ENCODE measurements at places on chromosomes 7 and 10. TPM values are rescaled to one million over a fixed set of nuclear protein-coding genes. Genes with fewer than 3 reads are reported as not detected.
A peak's percentile ranks its signal among the peaks of the same experiment; 100 is the strongest.

Gene CTBP2
- total RNA-seq = 0.97 TPM

DNA sequence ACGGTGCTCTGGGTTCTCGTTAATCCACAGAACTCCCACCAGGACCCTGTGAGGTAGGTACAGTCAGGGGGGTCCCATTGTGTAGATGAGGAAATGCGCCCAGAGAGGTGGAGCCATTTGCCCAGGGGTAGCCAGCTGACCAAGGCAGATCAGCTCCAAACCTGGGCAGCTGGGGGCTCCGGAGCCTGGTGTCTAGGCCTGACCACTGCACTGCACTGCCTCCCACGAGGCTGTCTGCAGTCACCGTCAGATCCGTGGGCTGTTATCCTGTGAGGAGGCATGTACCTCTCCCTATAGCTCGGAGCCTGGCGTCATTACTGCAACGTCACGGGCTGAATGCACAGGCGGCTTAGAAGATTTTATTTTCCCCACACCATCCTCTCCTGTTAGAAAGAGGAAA, 411.8 kb upstream of the FOXK1 start:
- no peaks in the 10 kb centered on the region for H3K36me3 ChIP-seq
- H3K4me1 ChIP-seq = no peaks in the 10 kb centered on the region
- H3K27ac ChIP-seq = no peak overlapping the region
- no peaks in the 10 kb centered on the region for H3K27me3 ChIP-seq
- H3K4me3 ChIP-seq = no peak overlapping the region

DNA sequence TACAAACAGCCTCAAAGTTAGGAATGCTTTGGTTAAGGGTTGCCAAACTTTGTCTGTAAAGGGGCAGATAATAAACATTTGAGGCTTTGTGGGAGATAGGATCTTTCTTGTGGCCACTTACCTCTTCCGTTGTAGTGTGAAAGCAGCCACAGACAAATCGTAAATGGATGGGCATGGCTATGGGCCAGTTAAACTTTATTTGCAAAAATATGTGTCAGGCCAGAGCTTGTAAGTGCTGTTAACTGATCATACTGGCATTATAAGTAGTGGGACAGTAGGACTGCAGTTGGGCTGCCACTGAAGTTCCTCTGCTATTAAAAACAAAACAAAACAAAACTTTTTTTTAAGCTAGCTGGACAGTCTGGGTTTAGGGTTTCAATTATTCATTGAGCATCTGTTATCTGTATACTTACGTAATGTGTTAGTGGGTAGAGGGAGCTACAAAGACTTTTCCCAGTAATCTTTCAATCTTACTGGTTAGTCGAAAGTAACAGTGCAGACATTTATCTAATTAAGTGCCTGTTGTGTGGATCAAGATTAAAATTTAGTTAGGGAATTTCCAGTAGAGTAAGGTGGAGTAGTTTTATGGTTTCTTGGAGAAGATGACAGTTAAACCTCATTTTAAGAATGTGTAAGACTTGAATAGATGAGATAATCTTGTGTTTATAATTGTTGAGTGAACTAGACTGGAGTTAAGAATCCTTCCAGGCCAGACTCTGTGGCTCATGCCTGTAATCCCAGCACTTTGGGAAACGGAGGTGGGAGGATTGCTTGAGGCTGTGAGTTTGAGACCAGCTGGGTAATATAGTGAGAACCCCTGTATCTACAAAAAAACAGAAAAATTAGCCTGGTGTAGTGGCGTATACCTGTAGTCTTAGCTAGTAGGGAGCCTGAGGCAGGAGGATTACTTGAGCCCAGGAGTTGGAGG, 100.1 kb downstream of the BTRC start:
- no peaks in the 10 kb centered on the region for H3K27me3 ChIP-seq
- no peak overlapping the region for H3K4me3 ChIP-seq
- H3K27ac ChIP-seq = no peak overlapping the region
- peaks cover 33% of the 10 kb centered on the region for H3K4me1 ChIP-seq
- no peaks in the 10 kb centered on the region for H3K36me3 ChIP-seq

Gene ICA1
- 1.2 TPM for total RNA-seq

DNA sequence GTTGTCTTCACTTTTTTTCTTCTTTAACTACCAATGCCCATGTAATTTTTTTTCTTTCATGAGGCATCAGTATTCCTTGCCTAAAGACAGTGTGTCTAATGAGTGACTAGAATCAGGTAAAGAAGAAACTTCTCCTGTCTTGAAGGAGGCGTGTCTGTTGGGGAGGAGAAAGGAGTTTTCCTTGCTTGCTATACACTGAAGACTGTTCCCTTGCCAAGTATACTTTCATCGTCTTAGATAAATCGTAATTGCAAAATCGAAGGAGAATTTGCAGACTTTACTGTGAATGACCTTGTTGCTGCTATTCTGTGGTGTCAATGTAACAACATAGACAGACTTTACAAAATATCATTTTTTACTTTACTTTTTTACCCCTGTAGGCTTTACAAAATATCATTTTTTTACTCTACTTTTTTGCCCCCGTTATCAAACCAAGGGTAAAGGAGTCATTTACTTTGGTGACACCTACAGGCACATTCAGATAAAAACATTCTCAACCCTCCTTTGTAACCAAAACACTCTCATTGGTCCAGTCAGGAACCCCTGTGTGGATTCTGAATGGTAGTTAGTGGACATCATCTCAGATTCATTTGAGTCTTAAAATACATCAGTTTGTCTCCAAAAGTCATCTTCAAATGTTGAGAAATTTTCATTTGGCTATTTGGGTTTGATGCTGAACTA, 232.4 kb downstream of the AHR start:
- H3K27me3 ChIP-seq = no peaks in the 10 kb centered on the region
- H3K4me3 ChIP-seq = no peak overlapping the region
- no peaks in the 10 kb centered on the region for H3K36me3 ChIP-seq
- no peaks in the 10 kb centered on the region for H3K4me1 ChIP-seq

Gene PILRA
- 5.8 TPM for total RNA-seq

DNA sequence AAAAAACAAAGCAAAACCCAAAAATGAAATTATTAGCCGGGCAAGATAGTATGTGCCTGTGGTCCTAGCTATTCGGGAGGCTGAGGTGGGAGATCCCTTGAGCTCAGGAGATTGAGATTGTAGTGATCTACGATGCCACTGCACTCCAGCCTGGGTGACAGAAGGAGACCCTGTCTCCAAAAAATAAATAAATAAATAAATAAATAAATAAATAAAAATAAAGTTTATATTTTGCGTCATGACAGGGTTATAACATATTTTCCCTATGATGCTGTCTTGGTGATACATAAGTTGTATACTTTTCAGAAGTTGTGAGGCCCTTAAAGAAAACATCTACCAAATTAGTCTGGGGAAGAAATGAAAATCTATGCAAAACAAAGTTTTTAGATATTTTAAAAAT, 94.5 kb upstream of the MKLN1 start:
- DNase-seq = no peak
- H3K4me3 ChIP-seq = no peak overlapping the region
- H3K4me1 ChIP-seq = peaks cover 42% of the 10 kb centered on the region
- H3K27ac ChIP-seq = no peak overlapping the region
- H3K36me3 ChIP-seq = no peaks in the 10 kb centered on the region

GRCh38 chr7:83468251-83468739, 180.6 kb downstream of the SEMA3E start:
- H3K4me1 ChIP-seq = no peaks in the 10 kb centered on the region
- H3K27ac ChIP-seq = no peak overlapping the region
- H3K36me3 ChIP-seq = no peaks in the 10 kb centered on the region
- H3K4me3 ChIP-seq = no peak overlapping the region

Gene GNAT3
- not detected for total RNA-seq

Gene VAX1
- not detected for total RNA-seq

DNA sequence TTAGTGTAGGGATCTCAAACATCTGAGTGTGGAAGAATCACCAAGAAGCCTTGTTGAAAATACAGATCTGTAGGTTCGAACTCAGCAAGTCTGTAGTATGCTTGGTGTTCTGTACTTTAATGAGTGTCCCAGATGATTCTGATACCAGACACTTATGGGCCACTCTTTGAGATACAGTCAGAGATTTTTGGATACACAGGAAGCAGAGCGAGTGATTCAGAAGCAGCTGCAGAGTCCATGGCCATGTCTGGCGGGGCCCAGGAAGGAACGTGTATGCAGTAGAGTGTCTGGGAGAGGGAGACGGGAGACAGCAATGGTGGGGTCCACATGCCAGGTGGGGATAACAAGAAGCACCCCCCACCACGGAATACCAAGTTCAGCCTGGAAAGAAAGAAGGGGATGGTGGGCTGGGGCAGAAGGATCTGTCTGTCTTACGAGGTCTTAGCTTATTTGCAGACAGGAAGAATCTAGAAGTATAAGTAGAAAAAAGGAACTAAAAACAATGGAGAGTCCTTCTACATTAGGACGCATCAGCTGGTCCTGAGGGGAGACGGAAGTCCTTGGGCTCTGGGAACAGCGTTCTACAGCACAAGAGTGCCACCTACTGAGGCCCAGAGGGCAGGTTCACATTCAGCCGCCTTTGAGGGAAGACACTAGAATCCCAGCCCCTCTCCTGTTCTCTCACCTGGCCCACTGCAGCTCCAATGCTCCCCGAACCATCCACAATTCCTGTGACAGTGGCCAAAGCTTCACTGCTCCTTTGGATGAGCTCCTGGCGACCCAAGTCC, 55.4 kb downstream of the SLC37A3 start:
- no peaks in the 10 kb centered on the region for H3K4me1 ChIP-seq
- DNase-seq = no peak
- H3K27ac ChIP-seq = no peak overlapping the region
- H3K4me3 ChIP-seq = no peak overlapping the region
- peaks cover 34% of the 10 kb centered on the region for H3K36me3 ChIP-seq

- no peaks in the 10 kb centered on the region for H3K27me3 ChIP-seq
- no peak overlapping the region for H3K4me3 ChIP-seq
- no peaks in the 10 kb centered on the region for H3K4me1 ChIP-seq
Observed at GRCh38 chr7:71694665-71695064, 562.7 kb downstream of the GALNT17 start.

Gene ELAPOR2
- 11.8 TPM for total RNA-seq

Gene HABP2
- not detected for total RNA-seq

DNA sequence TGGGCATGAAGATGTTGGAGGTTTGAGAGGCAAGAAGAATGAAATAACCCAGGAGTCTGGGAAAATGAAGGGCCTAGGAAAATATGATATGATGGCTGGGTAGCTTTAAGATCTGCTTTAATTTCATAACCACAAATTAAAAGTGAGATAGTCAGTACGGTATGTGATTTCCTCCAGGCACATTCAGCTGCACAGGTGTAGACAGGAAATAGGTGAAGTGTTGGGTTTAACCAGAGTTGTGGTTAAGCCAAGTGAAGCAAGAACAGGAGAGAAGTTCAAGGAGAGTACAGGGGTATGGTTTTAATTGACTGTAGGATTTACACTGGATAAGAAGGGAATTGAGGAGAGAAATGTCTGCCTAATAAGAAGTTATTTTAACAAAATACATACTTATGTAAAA, 2.6 kb downstream of the PNLIPRP3 start:
- H3K27me3 ChIP-seq = no peaks in the 10 kb centered on the region
- no peak overlapping the region for H3K4me3 ChIP-seq
- H3K36me3 ChIP-seq = no peaks in the 10 kb centered on the region
- no peak overlapping the region for H3K27ac ChIP-seq
- no peaks in the 10 kb centered on the region for H3K4me1 ChIP-seq

- no peak overlapping the region for H3K27ac ChIP-seq
- H3K27me3 ChIP-seq = no peaks in the 10 kb centered on the region
- H3K4me1 ChIP-seq = no peaks in the 10 kb centered on the region
- no peak for DNase-seq
- no peak overlapping the region for H3K4me3 ChIP-seq
Observed at GRCh38 chr7:151143261-151144015, 24.1 kb downstream of the GBX1 start.

- H3K36me3 ChIP-seq = peaks cover 3% of the 10 kb centered on the region
- H3K4me3 ChIP-seq = no peak overlapping the region
- no peak overlapping the region for H3K27ac ChIP-seq
- no peak for DNase-seq
- H3K4me1 ChIP-seq = no peaks in the 10 kb centered on the region
Observed at GRCh38 chr7:30366606-30367005, 82.2 kb downstream of the ZNRF2 start.

DNA sequence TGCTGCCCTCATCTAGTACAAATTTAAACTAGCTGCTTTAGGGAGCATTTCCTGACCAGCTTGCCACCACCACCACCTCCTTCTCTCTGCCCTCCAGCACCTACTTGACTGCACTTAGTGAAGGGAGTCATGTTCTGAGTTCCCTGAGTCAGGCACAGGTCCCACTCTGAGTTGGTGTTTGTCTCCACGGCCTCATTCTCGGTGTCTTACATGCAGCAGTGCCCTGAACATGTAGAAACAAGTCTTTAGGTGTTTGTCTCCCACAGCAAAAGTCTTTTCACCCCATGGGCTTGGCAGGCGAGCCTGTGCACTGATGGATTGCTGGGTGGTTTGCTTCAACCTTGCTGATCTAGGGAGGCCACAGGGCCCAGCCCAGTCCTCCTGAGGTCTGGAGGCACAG, 16.9 kb downstream of the TSPAN14 start:
- H3K27me3 ChIP-seq = no peaks in the 10 kb centered on the region
- peak overlapping the region; percentile 3 for H3K4me3 ChIP-seq
- peaks cover 100% of the 10 kb centered on the region for H3K4me1 ChIP-seq
- no peak for DNase-seq

Gene PRKAG2
- total RNA-seq = 60.4 TPM

DNA sequence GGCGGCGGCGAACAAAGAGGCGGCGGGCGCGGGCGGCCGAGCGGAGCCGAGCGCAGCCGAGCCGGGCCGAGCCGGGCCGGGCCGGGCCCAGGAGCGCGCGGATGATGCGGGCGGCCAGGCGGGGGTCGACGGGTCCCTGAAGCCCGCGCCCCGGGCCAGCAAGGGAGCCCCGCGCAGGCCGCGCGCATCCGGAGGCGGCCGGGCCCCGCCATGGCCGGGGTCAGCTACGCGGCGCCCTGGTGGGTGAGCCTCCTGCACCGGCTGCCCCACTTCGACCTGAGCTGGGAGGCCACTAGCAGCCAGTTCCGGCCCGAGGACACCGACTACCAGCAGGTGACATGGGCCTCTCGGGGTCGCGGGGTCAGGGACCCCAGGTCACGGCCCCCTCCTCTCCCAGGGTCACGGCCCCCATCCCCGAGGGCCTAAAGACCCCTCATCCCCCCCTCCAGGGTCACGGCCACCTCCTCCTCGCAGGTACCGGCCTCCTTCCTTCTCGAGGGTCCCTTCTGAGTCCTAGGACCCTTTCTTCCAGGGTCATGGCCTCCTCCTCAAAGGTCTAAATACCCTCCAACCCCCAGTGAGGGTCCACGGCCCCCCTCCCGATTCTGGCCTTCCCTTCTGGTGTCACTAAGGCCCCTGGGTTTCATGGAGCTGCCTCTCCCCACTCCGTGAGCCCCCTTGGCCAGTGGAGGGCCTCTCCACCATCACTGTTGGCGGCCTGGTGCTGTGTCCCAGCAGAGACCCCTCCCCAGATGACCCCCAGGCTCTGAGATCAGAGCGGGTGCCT, at the start of gene TTYH3:
TTYH3 (plus strand) TSS at position 41 of the 787 bp plus-strand sequence; CDS start at position 211, 170 bp downstream.
- H3K36me3 ChIP-seq = no peaks in the 10 kb centered on the region
- H3K4me3 ChIP-seq = peak within 1 kb of the TSS; percentile 54
- peaks cover 27% of the 10 kb centered on the region for H3K4me1 ChIP-seq
- no peak for DNase-seq
- H3K27me3 ChIP-seq = no peaks in the 10 kb centered on the region
- peak within 1 kb of the TSS; percentile 63 for H3K27ac ChIP-seq
